ENCODE measurements at places on chromosomes 11 and 22.

DNA sequence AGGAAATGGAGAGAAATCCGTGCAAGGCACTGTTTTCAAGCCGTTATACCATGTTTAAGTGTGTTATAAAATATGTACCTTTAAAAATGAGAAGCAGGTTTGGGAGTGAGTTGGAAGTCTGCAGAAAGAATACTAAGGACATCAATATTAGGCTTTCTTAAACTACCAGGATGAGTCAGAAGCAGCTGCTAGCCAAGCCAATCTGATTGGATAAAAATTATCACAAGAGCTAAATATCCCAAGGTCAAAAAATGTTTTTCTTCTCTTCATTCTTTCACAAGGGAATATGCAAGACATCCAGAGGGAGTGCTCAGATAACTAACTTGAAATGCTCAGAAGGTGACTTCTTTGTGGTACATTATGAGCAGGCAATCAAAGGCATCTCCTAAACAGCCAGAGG is 19.3 kb upstream of the CKAP5 start:
- no peak for DNase-seq

- DNase-seq, result no peak
These were observed 30.1 kb downstream of the SMCO4 start for GRCh38 chr11:93512949-93513667.

DNA sequence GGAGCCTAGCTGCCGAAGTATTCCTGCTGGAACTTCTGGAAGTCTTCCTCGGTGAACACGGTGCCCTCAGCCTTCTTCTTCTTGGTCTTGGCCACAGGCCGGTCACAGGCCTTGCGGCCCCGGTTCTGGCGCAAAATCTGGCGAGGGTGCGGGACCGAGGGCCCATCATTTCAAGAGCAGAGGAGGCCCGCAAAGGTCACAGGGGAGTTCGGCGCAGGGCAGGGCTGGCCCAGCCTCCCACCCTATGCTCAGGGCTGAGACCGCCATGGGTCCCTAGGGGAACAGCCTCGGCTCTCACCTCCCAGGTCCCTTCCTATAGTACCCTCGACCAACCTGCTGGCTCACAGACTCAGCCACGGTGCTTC is 3.1 kb downstream of the RPS19BP1 start:
- no peak for DNase-seq

- no peak for DNase-seq
These were observed 34.9 kb downstream of the RSPH14 start for GRCh38 chr22:23106906-23107367.

GRCh38 chr11:7645206-7645605 is 28.1 kb downstream of the CYB5R2 start:
- no peak for DNase-seq

DNA sequence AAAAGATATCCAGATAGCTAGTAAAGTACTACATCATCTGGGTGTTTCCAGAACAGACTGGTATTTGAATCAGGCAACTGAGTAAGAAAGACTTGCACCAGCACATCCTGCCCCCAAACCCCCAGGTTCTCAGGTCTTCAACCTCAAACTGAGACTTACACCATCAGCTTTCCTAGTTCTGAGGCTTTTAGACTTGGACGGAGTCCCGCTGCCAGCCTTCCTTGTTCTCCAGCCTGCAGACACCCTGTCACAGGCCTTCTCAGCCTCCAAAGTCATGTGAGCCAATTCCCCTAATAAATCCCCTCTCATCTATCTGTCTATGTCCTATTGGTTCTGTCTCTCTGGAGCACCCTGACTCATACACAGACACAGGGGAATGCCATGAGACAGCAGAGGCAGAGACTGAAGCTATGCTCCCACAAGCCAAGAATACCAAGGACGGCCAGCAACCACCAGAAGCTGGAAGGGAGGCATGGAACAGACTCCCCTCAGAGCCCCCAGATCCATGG is 10.9 kb downstream of the SMCO4 start:
- no peak for DNase-seq

DNA sequence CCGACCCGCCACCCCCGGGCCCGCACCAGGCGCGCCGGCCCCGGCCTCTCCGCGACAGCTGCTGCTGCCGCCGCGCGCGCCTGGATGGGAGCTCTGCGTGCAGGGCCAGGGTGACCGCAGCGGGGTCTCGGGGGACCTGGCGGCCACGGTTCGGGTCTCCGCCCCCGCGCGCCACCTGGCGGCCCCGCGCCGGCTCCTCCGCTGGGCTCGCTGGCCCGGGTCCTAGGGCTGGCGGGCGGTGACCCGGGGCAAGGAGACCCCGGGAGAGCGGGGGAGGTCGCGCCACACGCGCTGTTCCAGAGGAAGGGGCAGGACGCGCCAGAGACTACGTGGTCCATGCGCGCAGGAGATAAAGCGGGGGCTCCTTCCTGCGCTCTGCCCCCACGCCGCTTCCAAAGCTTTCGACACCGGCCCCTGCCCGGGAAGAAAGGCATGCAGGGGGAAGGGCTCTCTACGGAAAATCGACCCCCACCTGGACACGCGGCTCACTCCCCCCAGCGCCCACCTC is 562 bp downstream of the SHANK2 start:
- peak; percentile 57 for DNase-seq

- DNase-seq, result no peak
These were observed 1.4 kb downstream of the MFNG start for GRCh38 chr22:37484480-37485394.

DNA sequence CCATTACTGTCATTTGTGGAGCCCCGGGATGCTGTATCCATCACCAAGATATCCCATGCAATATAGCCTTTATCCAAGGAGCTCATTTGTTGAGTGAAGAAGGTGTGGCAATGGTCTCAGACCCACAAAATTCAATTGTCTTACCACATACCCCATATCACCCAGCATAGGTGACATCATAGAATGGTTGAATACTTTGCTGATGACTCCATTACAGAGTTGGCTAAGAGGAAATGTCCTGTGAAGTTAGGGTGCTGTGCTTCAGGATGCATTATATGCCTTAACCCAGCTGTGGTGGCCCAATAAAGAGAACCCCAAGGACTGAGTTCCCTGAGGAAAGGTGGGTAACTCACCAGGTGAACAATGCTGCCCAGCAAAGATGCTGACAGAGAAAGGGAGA is 113.7 kb downstream of the EFCAB6 start:
- no peak for DNase-seq

- no peak for DNase-seq
These were observed 113.6 kb downstream of the SIK3 start for GRCh38 chr11:116984589-116984988.
